ENCODE measurements at places on chromosomes 7 and 10. TPM values are rescaled to one million over a fixed set of nuclear protein-coding genes. Genes with fewer than 3 reads are reported as not detected.

The CALHM2 gene
- total RNA-seq: 9.9 TPM

The KIAA1549 gene
- 1.9 TPM for total RNA-seq

The TACR2 gene
- total RNA-seq: under 0.01 TPM

The CTAGE4 gene
- 0.30 TPM for total RNA-seq

The DDC gene
- total RNA-seq: not detected

The KIN gene
- total RNA-seq: 6.5 TPM

The AFAP1L2 gene
- 8.4 TPM for total RNA-seq

The NUTM2B gene
- total RNA-seq: 0.15 TPM

The ELOVL3 gene
- total RNA-seq: not detected

The CD36 gene
- total RNA-seq: 0.15 TPM

The LIPF gene
- not detected for total RNA-seq

The CNOT4 gene
- 2.9 TPM for total RNA-seq

The CEP41 gene
- 7.1 TPM for total RNA-seq

Measured in epithelial cell of umbilical artery (primary cell).